NCI-H1694 treated with DMSO at 0.1 percent for 48 hours (cell line): ENCODE measurements at places on chromosomes 7 and 10.

DNA sequence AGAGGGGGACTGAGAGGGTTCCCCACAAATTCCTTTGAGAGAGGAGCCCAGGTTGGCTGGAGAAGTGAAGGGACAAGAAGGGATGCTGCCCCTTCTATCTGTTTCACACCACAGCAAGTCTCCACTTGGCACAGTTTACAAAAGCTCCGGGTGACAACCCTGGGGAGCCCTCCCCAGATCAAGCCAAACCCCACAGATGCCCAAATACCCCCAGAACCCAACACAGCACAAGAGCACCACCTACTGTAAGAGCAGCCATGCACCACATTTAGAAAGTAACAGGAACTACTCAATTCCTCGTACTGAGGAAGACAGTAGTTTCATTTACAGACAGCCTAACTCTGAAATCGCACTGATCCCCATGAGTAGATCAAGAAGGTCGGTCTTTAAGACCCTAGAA, 67.8 kb upstream of the ATP6V0A4 start:
- no peak for DNase-seq

GRCh38 chr7:137820677-137821420, 25.9 kb downstream of the DGKI start:
- DNase-seq = no peak

DNA sequence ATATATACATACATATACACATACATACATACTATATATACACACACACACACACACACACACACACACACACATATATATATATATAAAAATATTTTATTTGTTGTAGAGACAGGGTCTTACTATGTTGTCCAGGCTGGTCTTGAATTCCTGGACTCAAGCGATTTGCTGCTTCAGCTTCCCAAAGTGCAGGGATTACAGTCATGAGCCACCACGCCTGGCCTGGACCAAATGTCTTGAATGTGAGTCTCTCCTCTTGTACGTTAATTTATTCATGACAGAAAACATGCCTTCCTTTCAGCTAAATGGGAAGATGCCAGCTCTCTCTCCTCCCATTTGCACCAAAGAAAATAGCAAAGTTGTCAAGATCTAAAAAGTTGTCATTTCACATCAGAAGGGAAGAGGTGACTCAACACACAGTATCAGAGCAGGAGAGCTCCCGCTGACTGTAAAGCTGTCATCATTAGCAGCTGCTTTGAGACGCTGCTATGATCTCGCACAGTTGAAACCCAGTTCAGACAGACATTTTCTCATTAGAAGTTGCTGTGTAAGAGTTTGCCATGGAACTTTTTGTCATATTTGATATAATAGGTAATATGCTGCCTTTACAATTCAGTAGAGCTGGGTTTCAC, 224.3 kb downstream of the SFMBT2 start:
- DNase-seq = no peak

DNA sequence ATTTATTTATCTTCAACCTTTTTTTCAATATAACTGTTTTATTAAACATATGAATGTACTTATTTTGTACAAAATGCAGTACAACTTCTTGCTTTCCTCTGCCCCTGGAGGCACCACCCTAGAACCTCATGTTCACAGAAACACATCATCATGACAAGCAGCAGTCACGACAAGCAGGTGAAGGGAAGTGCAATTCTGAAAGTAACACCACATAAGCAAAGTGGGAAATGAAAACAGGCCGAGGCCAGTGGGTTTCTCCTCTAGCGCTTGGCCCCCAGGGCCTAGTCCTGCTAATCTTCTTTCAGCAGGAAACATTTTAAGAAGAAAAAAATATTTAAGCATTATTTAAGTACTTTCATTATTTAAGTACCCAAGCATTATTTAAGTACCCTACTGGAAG, 598.1 kb downstream of the SH2D4B start:
- DNase-seq = no peak

DNA sequence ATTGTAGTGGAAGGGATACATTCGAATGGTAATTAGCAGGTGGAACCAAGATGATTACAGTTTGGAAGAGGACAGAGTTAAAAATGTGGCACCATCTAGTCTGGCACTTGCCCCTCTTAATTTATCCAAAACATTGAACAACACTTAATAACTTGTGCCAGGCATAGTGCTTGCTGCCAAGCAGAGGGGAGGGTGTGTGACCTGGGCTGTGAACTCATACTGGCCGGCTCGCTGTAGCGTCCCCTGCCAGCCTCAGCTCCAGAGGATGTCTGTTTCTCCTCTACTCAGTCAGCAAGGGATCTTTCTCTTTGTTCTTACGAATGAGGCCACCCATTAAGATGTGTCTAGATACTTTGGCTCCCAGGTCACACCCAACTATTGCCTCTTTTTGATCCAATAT, 179.4 kb upstream of the INHBA start:
- DNase-seq = no peak

DNA sequence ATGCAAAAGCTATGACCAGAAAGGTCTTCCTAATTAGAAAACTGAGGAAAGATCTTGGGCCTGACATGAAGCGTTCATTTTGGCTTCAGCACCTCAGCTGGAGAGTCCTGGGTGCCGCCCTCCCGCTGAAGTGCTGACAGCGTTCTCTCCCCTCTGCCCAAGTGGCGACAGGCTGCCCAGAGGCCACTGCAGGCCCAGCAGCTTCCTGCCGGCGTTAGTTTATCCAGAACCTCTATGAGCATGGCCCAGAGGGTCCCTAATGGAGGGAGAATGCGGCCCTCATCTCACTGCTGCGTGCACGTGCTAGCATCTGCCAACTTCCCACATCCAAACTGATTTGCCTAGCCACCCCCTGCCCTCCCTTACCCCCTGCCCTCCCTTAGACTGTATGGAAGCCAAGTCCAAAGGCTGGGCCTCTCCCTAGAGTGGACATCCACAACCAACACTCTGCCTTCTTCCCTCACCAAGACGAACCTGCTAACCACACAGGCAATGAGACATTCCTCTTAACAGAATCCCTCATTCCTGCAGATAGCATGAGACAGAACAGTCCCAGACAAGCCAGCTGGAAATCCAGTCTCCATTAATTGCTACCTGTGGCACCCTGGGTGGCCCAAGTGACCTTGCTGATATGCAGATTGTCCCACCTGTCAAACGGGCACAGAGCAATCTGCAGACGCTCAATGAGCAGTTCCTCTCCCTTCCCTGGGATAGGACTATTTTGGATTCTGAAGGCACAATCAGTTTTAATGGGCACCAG, 108.4 kb downstream of the C10orf90 start:
- DNase-seq = no peak

DNA sequence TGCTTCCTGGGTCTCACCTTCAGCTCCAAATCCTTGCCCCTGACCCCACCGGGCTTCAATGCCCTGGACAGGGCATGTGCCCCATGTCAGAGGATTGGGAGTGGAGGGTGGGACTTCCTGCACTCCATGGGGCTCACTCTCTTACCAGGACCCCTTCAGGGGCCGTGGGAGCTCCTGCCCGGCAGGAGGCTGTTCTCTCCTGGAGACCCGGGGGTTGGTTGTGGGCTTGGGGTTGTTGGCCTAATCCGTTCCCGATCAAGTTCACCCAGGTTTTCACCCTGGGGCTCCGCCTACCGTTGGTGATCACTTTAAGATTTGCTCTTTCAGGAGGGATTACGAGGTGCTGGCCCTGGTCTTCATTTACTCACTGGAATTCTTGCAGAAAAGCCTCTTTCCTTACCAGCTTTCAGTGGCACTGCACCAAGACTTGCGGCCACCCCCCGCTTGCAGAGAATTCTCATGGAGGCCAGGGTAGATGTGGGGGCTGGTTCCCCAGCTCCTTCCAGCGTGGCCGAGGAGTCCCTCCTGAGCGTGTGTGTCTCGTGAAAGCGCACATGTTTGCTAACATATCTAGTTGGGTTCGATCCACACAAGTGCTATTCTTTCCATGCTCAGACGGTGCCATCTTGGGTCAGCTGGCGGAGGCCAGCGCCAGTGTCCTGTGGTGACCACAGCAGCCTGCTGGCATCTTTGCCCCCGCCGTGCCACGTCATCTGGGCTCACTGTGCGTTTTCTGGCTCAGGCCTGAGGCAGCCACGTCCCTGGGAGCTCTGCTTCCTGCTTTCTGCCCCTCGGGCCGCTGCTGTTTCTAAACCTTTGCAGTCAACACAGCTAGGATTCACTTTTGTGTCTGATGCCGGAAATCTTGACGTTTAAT, 15.6 kb downstream of the PWWP2B start:
- DNase-seq = no peak

DNA sequence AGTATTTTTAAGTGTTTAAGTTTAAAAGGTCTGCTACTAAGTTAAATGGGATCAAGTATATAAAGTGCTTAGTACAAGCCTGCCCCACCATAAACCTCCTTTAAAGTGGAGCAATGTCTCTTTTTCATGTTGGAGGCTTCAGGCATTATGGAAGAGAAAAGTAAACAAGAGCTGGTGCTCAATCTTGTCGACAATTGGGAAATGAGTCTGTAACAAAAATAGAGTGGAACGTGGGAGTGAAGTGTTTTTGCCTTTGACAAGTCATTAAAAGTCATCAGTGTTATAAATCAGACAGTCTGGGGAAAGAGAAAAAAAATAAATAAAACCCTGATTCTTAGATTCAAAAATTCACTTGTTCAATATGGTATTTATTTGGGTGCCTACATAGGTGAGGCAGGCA, 44.7 kb downstream of the DNAJC12 start:
- no peak for DNase-seq

DNA sequence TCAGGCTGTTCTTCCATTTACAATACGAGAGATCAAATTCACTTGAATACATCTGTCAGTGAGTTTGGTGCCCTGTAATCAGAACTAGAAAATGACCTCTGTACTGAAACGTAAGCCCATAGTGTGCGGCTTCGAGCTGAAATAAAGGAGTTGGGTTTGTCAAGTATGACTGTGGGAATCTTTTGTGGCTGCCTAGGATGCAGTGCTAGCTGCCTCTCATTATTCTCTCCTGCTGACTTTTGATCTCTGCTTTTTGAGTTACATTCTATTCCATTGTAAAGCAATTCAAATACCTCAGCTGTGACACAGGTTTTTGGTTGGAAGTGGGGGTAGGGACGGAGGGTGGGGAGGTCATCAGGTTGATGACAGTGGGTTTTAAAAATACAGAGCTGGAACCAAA, 40.4 kb downstream of the ICA1 start:
- no peak for DNase-seq

DNA sequence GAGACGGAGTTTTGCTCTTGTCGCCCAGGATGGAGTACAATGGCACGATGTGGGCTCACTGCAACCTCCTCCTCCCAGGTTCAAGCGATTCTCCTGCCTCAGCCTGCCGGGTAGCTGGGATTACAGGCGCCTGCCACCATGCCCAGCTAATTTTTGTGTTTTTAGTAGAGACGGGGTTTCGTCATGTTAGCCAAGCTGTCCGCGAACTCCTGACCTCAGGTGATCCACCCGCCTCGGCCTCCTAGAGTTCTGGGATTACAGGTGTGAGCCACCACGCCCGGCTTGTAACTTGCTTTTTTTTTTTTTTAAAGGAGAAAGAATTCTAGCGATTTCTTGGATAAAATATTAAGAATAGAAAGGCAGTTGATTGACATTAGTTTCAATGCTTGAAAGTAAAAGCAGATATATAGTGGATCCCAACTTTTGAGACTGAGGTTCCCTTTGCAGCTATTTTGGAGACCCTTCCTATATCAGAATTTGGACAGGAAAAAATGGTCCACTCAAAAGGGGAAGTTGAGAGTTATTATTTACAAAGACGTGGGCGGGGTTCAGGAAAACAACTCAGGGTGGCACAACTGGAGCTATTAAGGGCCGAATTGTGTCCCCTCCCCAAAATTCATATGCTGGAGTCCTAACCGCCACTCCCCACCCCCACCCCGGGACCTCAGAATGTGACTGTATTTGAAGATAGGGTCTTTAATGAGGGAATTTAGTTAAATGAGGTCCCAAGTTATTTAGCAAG, 1.3 kb upstream of the ERCC6 start:
- DNase-seq = no peak

GRCh38 chr7:86094166-86094669, 549.5 kb upstream of the GRM3 start:
- DNase-seq = no peak

- no peak for DNase-seq
Measured at GRCh38 chr7:141356161-141356560, 195.0 kb upstream of the AGK start.

GRCh38 chr10:14635043-14635710, 139.5 kb downstream of the FAM107B start:
- no peak for DNase-seq

- DNase-seq = no peak
Measured at GRCh38 chr7:99679400-99680191, at the start of gene CYP3A5. CYP3A5 (minus strand) TSS chr7:99679996; CDS start chr7:99679896, 100 bp downstream.

- DNase-seq = no peak
Measured at GRCh38 chr7:45278763-45279398, 121.3 kb downstream of the RAMP3 start.

- no peak for DNase-seq
Measured at GRCh38 chr7:70787286-70787685, 344.7 kb upstream of the GALNT17 start.

DNA sequence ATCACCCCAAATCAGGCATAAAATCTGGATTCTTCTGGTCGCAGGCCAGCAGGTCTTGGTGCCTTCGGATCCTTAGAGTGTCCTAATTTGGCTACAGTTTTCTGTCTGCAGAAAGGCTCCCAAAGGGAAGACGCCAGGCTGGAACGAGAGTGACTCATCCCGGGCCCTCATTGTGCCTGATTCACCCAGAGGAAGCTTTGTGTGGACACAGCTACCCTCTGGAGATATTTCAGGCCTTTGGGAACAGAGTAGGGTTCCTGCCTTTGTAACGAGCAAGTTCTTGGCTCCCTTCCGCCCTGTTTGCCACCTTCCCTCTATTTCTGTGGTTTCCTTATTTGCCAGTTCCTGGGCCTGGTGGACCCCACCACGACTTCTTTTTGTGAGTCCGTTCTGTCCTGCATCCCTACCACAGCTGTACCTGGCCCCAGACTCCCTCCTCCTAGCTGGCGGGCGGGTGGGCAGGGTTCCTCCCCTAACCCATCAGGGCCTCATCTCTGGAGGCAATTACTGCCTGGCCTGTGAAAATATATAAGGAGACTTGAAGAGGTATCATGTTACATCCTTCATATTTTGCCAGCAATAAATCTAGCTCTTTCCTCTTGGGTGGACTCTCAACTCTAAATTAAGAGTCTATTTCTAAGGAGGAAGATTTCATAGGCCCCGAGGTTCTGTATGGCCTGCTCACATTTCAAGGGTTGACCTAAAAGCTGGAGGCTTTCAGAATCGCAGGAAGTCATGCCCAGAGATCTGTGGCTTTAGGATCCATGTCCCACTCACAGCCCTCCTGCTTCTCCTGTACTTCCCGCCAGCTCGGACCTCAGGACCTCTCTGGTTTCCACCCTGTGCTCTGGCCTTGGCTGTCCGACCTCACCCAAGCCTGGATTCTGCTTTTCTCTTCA, 219.2 kb upstream of the ZNF32 start:
- DNase-seq = no peak

- no peak for DNase-seq
Measured at GRCh38 chr10:75776738-75777504, 345.5 kb downstream of the LRMDA start.

GRCh38 chr10:75737580-75737949, 306.1 kb downstream of the LRMDA start:
- DNase-seq = no peak

- no peak for DNase-seq
Measured at GRCh38 chr10:16944986-16945385, 127.8 kb upstream of the RSU1 start.
